ENCODE measurements at places on chromosomes 12 and 14.

DNA sequence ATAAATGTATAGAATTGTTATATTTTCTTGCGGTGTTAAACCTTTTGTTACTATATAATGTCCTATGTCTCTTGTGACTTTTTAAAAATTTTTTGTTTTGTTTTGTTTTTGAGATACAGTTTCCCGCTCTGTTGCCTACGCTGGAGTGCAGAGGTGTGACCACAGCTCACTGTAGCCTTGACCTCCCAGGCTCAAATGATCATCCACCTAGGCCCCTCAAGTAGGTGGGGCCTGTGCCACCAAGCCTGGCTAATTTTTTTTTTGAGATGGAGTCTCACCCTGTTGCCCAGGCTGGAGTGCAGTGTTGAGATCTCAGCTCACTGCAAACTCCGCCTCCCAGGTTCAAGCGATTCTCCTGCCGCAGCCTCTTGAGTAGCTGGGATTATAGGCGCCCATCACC is 26.5 kb upstream of the RCOR1 start:
- DNase-seq, result no peak

- no peak for DNase-seq
Measured at GRCh38 chr12:110934093-110934852, 13.9 kb upstream of the MYL2 start.

- no peak for DNase-seq
Measured at GRCh38 chr12:84070292-84070691, 842.3 kb downstream of the SLC6A15 start.

GRCh38 chr12:131836193-131836592 is 8.0 kb downstream of the MMP17 start:
- DNase-seq, result no peak

DNA sequence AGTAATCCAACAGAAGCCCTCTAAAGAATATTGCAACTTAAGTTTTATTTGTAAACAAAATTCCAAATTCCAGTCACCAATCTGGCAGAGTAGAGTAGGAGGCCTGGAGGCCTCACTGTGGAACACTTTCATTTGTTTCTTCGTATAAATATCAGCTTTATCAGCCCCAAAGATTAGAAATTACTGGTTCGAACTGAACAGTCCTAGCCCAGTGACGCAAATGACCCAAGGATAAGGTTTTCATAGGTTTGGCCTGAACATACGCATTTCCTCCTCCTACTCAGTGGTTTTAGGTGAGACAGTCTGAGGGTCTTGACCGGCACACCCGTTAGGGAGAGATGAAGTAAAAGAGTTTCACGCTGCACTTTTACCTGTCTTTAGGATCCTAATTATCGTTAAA is 1.7 kb downstream of the CDC42BPB start:
- no peak for DNase-seq

DNA sequence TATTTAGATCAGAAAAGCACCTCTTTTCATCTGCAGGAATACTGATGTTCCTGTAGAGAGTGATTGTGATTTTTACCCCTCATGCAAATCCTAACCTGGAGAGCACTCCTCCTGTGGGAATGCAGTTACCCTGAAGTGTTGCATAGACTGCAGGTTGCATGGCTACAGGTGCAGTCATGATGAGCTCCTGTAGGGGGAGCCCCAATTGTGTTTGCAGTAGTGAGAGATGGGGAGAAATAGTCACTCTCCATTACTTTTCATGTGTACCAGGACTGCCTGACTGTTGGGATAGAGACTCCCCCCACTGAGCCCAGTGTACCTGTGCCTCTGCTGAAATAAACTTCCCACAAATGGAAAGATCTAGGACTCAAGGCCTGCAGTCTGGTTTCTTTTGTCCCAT is 1086.5 kb downstream of the SLC6A15 start:
- no peak for DNase-seq

GRCh38 chr14:65791191-65791981 is 378.9 kb downstream of the FUT8 start:
- no peak for DNase-seq

DNA sequence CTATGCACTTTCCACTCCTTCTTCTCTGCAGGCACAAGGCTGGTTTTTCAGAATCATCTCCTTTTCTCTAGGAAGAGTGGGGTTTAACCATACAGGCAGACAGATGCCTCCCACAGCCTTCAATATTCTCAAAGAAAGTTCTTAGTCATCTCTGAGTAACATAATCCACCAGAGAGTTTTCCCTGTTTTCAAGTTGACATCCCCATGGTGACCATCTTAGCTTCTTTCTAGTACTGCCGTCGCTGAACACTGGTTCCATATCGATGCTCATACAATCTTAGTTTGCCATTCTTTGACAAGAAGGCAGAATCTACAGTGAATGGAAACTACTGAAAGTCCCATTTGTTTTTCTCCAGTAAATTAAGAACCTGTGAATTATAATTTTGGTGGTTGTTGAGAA is 28.6 kb downstream of the TPH2 start:
- DNase-seq, result no peak

GRCh38 chr12:93767524-93767863 is 90.3 kb downstream of the CRADD start:
- no peak for DNase-seq

- DNase-seq, result no peak
Measured at GRCh38 chr14:75589931-75590330, 11.5 kb downstream of the FLVCR2 start.

DNA sequence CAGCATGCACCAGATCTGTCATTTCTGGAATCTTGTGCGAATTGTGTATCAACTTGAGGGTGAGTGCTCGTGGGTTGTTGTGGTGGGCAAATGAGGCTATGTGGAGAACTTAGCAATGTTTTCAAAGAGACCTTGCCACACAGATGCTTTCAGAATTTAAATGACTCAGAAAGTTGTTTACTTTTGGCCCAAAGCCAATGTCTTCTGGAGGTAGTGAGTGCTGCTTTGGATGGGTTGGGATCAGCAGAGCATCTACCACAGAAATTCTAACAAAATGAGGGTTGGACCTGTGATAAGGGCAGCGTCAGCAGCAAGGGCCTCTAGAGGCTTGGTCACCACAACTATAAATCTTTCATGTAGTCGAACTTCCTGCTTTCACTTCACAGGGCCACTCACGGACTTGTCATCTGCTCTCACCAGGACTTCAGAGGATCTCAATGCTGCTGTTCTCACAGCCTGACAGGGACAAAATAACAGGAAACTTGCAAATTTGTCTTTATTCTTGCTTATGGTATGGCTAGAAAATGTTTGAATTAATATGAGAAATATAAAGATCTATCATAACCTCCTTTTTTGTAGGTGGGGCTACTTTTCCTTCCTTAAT is 111.4 kb downstream of the DACT1 start:
- peak; percentile 3 for DNase-seq

GRCh38 chr14:99380402-99380801 is 100.3 kb downstream of the SETD3 start:
- no peak for DNase-seq

DNA sequence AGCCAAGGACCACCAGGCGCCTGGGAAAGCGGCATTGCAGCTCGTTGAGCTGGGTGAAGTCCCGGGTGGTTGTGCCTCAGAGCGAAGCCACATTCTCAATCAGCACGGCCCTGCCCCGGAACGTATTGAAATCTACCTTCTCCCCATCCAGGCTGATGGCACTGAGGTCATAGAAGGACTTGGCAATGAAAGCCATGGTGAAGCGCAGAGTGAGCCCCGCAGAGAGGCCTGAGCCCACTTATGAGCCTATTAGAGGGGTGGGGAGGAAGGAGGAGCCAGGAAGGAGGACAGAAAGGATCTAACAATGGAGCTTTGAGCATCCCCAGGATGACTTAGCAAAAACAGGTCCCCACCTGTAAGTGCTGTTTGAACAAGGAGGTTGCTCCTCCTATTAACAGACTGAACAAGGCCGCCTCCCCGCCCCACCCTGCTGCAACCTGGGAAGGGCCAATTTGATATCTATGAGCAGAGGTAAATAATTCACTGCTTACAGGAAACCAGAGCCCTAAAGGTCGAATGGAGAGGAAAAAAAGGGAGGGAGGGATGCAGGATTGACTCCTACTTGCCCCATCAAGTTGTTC is at the start of gene GPX2:
Gene GPX2 (minus strand): TSS at position 215 of the 581 bp plus-strand sequence. CDS start 19 bp downstream, at position 196.
- DNase-seq, result no peak

GRCh38 chr12:70190262-70191010 is 52.8 kb upstream of the CNOT2 start:
- DNase-seq, result no peak

DNA sequence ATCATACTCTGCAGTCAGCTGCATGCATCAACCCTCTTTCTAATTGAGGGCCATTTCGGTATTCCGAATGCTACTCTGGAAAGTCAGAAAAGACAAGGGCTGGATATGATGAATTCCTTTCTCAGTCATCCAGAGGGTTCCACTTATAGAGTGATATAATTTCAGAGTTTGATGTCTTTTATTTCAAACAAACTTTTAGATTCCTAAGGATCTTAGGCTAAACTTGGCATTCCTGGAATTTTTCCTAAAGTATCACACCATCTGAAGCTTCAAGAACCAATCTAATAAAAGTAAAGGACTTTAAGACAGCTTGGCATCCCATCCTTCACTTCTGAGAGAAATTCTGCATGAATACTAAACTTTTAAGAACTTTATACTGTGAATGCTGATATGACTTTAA is 69.3 kb upstream of the KCNJ8 start:
- DNase-seq, result no peak

DNA sequence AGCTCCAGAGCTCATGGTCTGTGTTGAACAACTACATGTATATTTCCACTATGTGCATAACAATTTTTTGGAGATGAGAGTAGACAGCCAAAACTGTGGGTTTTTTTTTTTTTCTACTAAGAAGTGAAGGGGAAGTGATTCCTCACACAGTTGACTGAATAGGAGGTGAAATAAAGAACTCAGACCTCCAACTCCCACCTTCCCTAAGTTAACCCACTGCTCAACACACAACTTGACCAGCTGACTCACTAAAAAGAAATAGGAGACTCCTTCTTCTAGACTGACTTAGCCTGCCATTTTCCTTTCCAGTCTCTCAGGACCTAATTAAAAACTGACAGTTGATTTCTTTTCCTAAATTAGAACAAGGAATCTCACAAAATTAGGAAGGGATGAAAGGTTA is 1.7 kb downstream of the M6PR start:
- DNase-seq, result no peak

DNA sequence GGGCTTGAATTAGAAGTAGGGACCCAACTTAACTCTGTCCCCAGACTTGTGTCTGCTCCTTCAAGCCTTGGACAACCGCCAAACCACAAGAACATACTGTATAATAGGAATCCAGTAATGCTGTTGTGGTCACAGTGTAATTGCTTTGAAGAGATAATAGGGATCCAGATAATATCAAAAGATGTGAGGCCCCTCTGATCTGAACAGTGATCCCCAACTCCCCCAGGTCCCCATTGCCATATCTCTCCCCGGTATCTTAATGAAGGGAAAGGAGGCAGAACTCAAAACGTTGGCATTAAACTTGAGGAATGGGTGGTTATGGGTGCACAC is 8.5 kb upstream of the PLEKHH1 start:
- no peak for DNase-seq

Data from GOT3 (cell line).